ENCODE measurements at places on chromosomes 1 and 21.
A peak's percentile ranks its signal among the peaks of the same experiment; 100 is the strongest.

DNA sequence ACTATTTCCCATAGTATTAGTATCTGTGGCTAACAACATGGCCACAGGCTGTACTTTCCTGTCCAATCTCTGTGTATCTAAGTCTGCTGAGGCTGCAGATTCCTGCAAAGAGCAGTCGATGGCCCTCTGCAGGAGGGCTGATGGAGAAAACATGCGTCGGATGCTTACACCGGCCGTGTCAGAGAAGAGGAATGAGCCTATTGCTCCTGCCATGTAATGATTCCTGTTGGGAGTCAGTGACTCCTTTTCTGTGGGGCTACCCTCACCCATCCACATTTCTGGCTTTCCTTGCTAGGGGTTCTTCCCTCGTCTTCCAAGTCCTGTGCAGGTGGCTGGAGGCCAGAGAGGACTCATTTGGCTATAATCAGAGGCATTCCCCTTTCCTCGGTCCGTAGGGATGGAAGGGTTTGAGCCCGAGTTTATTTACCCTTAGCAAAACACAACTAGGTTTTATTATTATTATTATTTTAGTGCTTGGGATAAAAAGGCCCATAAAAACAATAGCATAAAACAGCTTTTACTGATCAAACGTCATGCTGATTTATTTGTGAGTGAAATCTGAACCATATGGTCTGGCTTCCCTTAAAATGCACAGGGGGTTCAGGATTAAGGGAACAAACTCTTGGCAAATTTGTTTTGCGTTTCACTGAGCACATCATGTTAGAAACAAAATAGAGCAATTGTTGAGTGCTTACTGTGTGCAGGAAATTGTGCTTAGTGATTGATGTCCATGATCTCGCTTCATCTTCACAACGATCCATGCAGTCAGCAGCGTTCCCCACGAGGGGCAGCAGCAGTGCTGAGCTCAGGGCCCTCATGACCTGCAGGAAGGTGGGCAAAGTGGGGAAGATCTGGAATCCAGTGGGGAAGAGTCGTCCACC lies 70.8 kb downstream of the KIF26B start:
- DNase-seq, result peak; percentile 61

DNA sequence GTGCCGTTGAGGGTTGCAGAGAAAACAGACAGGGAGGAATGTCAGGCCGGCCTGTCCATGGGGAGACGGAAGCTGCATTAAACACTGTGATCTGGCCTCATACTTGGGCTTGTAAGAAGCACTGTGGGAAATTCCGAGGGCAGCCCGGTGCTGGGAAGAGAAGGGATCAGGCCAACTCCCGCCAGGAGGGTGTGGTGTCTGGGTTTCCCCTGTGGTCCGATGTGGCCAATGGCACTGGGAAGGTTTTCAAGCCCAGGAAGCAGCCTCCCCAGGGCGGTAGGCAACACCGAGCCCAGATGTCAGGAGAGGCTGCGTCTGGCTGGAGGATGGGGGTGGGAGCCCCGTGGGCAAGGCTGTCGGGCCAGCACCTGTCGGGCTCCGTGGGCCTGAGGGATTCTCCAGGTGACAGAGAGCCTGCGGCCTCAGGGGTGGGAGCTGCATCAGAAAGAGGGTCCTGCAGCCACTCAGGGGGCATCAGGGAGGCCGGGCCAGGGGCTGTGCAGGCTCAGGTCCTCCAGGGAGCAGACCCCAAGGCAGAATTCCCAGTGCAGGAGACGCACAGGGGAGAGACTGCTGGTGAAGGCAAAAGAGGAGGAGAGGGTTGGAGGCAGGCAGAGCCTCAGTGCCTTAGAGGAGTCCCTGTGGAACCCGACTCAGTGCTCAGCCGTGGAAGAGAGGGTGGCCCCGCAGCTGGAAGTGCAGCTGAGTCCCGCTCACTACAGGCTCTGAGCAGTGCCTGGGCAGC lies 8.4 kb downstream of the UBASH3A start:
- no peak for DNase-seq

- DNase-seq, result no peak
Measured at GRCh38 chr1:205939690-205940330, 3.4 kb downstream of the SLC26A9 start.

GRCh38 chr1:91400133-91400725 lies 4.4 kb downstream of the HFM1 start:
- DNase-seq, result peak; percentile 2

DNA sequence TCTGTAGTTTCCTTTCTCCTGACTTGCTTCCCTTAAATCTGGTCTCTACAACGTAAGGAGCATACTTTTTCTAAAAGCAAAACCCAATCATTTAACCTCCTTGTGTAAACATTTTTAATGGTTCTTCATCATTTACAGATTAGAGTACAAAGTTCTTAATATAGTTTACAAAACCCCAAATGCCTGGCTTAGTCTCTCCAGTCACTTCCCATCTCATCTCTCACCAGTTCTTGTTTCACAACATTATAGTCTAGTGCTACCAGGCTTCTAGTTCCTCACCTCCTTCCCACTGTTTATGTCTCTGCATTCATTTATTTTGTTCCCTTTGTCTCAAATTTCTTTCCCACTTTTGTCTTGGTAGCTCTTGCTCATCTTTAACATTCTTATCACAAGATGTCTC lies 168.4 kb downstream of the FASLG start:
- no peak for DNase-seq

- peak; percentile 17 for DNase-seq
Measured at GRCh38 chr1:77948841-77949424, 29.9 kb downstream of the FUBP1 start.

DNA sequence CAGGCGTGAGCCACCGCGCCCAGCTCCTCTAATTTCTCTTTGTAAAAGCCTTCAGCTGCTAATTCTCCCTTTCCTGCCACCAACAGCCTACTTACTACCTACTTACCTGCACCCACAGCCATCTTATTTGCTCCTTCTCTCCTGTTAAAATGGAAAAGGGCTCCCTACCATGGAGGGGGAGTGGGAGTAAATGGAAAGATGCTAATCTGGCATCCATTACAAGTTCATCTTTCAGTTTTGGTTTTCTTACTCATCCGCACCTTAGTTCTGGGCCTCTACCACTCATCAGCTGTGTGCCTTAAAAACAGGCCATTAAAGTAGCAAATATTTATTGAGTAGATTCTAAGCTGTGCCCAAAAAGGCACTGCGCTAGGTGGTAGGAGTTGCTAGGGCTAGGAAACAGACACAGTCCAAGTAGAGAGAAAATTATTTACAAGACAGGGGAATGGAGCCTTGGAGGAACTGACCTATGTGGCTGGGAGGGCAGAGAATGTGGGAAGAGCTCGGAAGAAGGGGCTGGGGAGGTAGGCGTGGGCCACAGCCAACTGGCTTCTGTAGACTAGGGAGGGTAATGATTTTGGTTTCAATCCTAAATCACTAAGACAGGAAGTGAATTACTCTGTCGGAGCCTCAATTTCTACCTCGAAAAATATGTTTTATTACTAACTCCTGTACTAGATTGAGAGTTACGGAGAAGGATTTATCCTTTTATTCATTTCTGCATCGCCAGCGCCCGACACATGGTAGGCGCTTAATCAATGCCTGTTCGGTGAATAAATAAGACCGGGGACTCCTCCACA lies 685 bp upstream of the DDI2 start:
- DNase-seq, result no peak

GRCh38 chr1:92730476-92730875 lies 54.4 kb downstream of the EVI5 start:
- DNase-seq, result no peak

DNA sequence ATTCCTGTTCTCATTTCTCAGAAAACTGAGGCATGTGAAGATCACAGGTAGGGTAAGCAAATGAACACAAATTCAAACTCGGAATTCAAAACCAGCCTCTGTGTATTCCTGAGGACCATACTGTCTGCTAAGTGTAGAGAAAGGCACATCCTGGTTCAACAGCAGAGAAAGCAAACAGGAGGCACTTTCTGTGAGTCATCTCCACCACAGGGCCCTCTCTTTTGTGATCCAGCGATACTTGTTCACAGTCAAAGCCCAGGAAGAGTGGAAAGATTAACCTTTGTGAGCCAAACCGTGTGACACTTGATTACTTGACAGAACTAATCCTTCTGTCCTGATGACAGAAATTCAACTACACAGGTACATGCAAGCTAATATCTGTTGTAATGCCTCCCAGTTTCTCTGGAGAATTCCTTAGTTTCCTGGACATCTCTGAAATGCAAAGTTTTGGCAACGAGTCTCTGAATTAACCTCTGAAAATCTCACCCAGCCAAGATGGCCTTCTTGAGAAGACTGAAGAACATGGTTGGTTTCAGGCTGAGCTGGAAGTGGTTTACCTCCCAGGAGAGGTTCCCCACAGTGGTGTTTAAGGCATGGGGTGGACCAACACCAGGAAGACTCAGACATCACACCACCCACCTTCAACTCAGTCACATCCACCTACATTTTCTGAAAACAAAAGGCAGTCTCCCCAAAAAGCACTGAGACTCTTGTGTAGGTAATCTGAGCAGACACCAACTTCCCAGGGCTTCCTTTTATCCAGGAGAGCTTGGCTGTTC lies 98.2 kb upstream of the ERG start:
- no peak for DNase-seq

- no peak for DNase-seq
Measured at GRCh38 chr21:35873441-35873840, 186.9 kb downstream of the SETD4 start.

GRCh38 chr1:50271968-50272578 lies 151.2 kb downstream of the DMRTA2 start:
- no peak for DNase-seq

DNA sequence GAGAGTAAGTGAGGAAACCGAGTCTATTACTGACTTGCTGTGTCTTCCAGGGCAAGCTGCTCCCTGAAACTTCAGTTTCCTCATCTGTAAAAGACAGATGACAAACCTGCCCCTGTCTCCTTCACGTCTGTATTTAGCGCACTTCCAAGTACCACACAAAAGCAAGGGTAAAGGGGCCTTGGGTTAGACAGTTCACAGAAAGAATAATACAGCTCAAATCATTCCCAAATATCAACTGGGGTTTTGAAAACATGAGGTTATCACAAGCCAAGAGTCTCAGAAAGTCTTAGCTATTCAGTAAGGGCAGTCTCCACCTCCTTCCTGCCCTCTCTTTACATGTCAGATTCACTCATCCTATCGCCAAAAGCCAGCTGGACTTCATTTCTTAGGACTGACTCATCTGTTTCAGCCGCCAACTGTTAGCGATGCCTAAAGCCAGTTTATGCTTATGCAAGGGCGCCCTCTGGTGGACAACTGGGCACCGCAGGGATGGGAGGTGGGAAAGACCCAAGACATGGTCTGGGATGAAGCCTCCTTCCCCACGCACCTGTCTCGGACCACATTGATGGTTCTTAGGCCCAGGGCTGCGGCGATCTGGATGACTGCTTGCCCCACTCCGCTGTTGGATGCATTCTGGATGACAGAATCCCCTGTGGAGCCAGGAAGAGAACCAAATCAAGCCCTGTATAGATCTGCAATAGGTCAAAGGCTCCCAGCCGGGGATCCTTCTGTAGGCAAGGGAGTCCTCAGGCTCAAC lies 21.1 kb upstream of the SRSF4 start:
- peak; percentile 97 for DNase-seq

GRCh38 chr1:22108339-22109105 lies 34.4 kb downstream of the WNT4 start:
- peak; percentile 45 for DNase-seq

- DNase-seq, result no peak
Measured at GRCh38 chr1:65213271-65214023, 65.4 kb downstream of the AK4 start.

DNA sequence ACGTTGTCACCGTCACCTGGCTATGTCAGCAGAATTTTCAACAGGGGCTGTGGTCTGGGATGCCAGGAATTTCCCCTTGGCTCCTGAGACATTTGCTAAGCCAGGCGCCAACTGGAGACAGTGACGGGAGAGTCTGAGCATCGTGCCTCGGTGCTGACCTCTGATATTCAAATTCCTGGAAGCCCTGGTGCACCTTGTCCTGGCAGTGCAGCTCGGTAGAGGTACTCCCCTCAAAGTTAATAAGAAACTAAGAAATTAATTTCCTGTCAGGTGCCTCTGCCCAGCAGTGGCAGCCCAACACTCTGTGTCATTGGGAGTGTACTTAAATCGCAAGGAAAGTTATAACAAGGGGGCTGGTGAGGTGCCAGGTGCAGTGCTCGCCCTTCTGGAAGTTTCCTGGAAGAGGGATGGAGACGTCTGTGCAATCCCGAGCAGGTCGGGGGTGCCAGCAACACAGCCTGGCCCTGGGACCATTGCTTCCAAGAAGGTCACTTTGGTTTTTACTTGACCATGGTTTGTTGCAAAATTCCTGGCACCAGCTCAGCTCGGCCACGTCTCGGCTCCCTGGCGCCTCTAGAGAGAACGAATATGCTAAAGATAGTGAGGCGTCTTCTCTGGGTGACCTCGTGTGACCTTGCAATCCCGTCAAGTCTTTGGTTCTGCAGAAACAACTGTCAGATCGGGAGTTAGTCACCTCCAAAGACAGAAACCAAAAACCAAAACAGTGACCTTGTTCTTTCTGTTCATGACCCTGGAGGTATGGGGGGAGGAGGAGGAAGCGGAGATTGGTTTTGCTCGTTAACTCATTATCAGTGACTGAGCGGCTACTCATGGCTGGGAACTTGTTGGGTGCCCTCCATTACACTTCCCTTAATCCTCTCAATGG lies 149.5 kb upstream of the VAMP3 start:
- no peak for DNase-seq

GRCh38 chr1:89598450-89599331 lies 34.2 kb upstream of the LRRC8C start:
- DNase-seq, result peak; percentile 46

GRCh38 chr1:214472364-214472763 lies 79.0 kb downstream of the PTPN14 start:
- DNase-seq, result peak; percentile 70

DNA sequence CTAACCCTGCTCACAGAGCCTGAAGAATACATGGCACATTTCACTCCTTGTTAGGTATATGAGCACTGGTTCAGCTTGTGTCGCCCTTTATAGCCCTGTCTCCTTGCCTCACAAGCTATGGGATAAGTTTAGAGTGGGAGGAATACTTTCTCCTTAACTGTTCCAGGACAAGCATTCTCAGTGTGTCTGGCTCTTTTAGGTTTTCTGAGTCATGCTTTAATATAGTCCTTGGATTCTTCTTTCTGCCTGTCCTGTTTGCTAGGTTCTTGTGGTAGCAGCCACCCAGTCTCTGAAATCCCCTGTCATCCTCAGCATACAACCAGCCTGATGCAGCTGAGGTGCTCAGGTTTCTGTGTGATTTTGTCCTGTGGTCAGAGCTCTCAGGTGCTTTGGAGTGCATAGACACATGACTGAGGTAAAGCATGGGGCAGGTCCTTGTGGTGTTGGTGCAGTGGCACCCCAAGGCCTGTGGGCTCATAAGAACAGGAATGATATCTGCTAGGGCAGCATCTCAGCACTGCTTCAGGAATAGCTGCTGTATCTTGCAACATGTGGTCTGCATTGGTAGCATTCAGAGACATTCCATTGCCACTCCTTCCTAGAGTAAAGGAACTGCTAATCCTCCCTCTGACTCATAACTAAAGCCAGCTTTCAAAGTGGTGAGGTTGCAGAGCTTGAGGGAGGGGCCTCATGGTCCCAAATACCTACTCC lies 14.2 kb upstream of the CASQ2 start:
- peak; percentile 94 for DNase-seq

Data from fibroblast of skin of right quadriceps (primary cell).